ENCODE measurements at places on chromosomes 6 and 20. TPM values are rescaled to one million over a fixed set of nuclear protein-coding genes. Genes with fewer than 3 reads are reported as not detected.

GRCh38 chr6:104750449-104750848 is 109.3 kb downstream of the HACE1 start:
- no peak for DNase-seq
- H3K36me3 ChIP-seq = peaks cover 23% of the 10 kb centered on the region
- H3K27ac ChIP-seq = no peak overlapping the region

DNA sequence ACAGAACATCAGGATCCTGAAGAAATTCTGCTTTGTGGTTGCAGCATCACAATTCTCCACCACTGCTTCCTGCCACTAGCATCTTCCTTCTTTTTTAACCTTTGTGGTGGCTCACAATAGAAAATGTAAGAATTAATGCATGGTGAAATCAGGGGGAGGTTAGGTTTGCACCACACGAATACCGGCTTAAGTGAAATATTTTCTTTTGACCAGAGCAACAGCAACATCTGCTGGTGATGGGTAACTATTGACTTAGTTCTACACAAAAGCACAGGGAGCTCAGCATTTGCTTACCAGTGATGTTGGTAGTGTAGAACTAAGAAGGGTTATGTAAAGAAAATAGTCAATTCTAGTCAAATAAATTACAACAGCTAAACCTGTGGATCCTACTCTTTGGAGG is 280.5 kb downstream of the SYNE1 start:
- no peak for DNase-seq
- H3K27me3 ChIP-seq = no peaks in the 10 kb centered on the region
- H3K36me3 ChIP-seq = peaks cover 16% of the 10 kb centered on the region
- H3K27ac ChIP-seq = no peak overlapping the region
- no peaks in the 10 kb centered on the region for H3K4me1 ChIP-seq

- H3K27me3 ChIP-seq = peaks cover 20% of the 10 kb centered on the region
- no peak for DNase-seq
- H3K36me3 ChIP-seq = peaks cover 1% of the 10 kb centered on the region
Measured at GRCh38 chr20:51425347-51426106, 117.0 kb downstream of the NFATC2 start.

GRCh38 chr6:48834706-48835105 is 628.3 kb downstream of the MMUT start:
- no peaks in the 10 kb centered on the region for H3K36me3 ChIP-seq
- no peak for DNase-seq
- H3K27ac ChIP-seq = no peak overlapping the region
- no peak overlapping the region for H3K4me3 ChIP-seq
- no peaks in the 10 kb centered on the region for H3K27me3 ChIP-seq

GRCh38 chr20:34163307-34163706 is 51.3 kb upstream of the EIF2S2 start:
- peaks cover 1% of the 10 kb centered on the region for H3K4me1 ChIP-seq
- no peak for DNase-seq
- no peak overlapping the region for H3K4me3 ChIP-seq
- H3K27ac ChIP-seq = no peak overlapping the region
- H3K27me3 ChIP-seq = no peaks in the 10 kb centered on the region
- H3K36me3 ChIP-seq = no peaks in the 10 kb centered on the region

DNA sequence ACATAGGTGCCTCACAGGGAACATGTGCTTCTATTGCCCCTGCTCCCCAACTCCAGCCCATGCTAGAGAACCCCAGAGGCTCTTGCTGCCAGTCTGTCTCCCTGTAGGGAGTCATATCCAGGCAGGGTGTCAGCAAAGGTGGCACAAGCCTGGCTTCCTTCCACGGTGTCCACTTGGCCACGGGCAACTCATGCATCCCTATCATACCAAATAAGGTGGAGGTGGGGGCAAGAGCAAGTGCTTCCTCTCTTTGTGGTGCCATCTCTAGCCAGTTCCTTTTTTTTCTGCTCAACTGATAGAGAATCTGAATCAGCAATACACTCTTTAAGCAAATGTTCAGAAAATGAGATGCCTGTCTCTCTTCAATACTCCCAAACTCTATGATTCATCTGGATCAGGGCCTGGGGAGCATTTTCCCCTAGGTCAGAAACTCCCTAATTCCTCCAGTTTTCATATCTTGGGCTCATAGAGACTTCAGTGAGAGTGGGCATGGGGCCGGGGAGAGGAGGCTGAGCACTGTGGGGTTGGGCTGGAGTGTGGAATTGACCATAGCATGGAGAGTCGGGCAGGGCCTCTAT is 105.1 kb upstream of the GPR6 start:
- peaks cover 26% of the 10 kb centered on the region for H3K4me1 ChIP-seq
- H3K27ac ChIP-seq = no peak overlapping the region
- no peaks in the 10 kb centered on the region for H3K27me3 ChIP-seq
- no peak overlapping the region for H3K4me3 ChIP-seq

DNA sequence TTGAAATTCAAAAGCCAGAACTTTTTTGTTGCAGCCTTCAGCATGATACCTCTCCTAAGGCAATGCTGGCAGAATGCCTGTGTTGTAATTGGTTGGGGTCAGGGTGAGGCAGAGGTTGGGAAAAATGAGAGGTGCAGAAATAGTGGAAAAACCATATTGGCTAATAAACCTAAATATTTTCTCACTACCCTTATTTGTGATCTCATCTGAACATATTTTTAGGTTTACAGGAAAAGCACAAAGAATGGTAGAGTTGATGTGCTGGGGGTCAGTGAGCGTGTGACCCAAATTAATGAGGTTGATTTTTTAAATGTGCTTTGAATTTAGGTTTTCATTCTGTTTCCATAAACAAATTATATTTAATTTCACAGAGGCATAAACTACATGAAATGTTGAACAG is 437.3 kb downstream of the HDGFL1 start:
- H3K27me3 ChIP-seq = no peaks in the 10 kb centered on the region
- H3K27ac ChIP-seq = no peak overlapping the region
- H3K36me3 ChIP-seq = no peaks in the 10 kb centered on the region

- peaks cover 5% of the 10 kb centered on the region for H3K27me3 ChIP-seq
- no peaks in the 10 kb centered on the region for H3K36me3 ChIP-seq
- H3K4me3 ChIP-seq = no peak overlapping the region
- peaks cover 16% of the 10 kb centered on the region for H3K4me1 ChIP-seq
- H3K27ac ChIP-seq = no peak overlapping the region
Measured at GRCh38 chr6:11007715-11008608, 36.1 kb downstream of the ELOVL2 start.

DNA sequence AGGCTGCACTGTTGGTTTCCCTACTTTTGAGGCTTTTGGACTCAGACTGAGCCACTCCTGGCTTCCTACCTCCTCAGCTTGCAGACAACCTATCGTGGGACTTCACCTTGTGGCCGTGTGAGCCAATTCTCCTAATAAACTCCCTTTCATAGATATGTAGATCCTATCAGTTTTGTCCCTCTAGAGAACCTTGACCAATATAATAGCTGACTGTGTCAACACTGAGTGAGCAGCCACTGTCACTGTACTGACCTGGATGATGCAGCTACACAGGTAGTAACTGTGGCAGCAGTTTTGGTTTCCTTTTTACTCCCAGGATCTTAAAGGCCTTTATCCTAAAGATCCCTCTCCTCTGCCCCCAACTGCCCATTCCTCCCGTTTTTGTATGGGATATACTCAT is 70.2 kb downstream of the SLC22A3 start:
- no peaks in the 10 kb centered on the region for H3K27me3 ChIP-seq
- no peaks in the 10 kb centered on the region for H3K4me1 ChIP-seq
- no peak overlapping the region for H3K27ac ChIP-seq
- DNase-seq = no peak
- H3K36me3 ChIP-seq = no peaks in the 10 kb centered on the region

DNA sequence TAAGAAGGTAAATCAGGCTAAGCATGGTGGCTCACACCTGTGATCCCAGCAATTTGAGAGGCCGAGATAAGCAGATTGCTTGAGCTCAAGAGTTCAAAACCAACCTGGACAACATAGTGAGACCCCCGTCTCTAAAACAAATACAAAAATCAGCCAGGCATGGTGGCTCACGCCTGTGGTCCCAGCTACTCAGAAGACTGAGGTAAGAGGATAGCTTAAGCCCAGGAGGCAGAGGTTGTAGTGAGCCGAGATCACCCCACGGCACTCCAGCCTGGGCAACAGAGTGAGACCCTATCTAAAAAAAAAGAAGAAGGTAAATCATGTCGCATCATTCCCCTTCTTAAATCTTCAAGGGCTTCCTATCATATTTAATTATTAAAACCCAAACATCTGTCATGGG is 39.0 kb upstream of the PRND start:
- H3K4me1 ChIP-seq = peaks cover 3% of the 10 kb centered on the region
- no peak overlapping the region for H3K4me3 ChIP-seq
- no peak for DNase-seq
- peaks cover 52% of the 10 kb centered on the region for H3K27me3 ChIP-seq
- H3K36me3 ChIP-seq = no peaks in the 10 kb centered on the region

GRCh38 chr6:80438772-80439171 is 332.3 kb downstream of the BCKDHB start:
- no peak overlapping the region for H3K4me3 ChIP-seq
- H3K27me3 ChIP-seq = no peaks in the 10 kb centered on the region
- DNase-seq = no peak

DNA sequence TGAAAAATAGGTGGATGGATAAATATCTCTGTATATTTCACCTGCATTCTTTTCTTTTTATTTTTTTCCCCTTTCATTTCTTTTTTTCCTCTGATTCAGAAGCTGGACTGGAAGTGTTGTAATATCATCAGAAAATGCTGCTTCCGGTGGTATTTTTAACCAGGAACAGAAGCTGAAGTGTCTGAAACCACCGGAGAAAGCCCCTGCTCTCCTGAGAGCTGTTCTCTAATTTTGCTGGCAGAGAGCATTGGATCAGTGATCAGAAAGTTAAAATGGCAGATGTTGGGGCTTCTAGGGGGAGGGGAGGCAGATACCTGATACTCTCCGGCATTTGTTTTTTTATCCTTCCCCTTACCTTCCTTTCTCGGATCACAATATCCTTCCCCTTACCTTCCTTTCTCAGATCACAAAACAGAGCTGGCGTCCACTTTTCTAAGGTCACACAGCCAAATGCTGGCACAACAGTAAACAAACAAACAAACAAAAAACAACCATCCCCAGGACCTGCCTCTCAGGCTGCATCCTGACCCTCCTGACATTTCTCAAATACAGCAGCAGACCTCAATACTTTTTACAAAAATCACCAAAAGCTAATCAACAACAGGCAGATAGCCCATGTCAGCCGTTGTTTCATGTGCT is 143.2 kb upstream of the ZNF217 start:
- H3K27me3 ChIP-seq = no peaks in the 10 kb centered on the region
- DNase-seq = no peak
- H3K4me3 ChIP-seq = peak overlapping the region; percentile 72
- H3K4me1 ChIP-seq = peaks cover 61% of the 10 kb centered on the region
- no peaks in the 10 kb centered on the region for H3K36me3 ChIP-seq

DNA sequence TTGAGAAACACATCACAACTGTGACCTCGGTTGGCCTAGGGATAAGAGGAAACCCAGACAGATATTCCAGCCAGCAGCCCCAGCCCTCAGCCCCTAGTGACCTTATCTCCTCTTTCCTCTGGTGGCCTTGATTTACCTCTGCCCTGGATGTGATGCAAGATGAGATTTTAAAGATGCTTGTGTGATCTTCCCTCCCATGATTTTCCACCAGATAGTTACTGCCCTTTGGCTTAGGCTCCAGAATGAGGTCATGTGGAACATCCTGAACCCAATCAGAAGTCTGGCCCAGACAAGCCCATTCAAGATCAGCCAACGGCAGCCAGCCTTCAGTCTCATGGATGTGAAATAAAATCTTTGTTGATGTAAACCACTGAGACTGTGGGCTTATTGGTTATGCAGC is 104.0 kb downstream of the BANF2 start:
- no peaks in the 10 kb centered on the region for H3K27me3 ChIP-seq
- peaks cover 1% of the 10 kb centered on the region for H3K36me3 ChIP-seq
- peaks cover 4% of the 10 kb centered on the region for H3K4me1 ChIP-seq
- no peak overlapping the region for H3K27ac ChIP-seq
- DNase-seq = no peak
- H3K4me3 ChIP-seq = no peak overlapping the region

GRCh38 chr20:30593572-30593971 is 663.9 kb upstream of the DEFB115 start:
- DNase-seq = no peak
- H3K36me3 ChIP-seq = peaks cover 2% of the 10 kb centered on the region
- no peaks in the 10 kb centered on the region for H3K27me3 ChIP-seq
- H3K27ac ChIP-seq = no peak overlapping the region
- H3K4me3 ChIP-seq = no peak overlapping the region

DNA sequence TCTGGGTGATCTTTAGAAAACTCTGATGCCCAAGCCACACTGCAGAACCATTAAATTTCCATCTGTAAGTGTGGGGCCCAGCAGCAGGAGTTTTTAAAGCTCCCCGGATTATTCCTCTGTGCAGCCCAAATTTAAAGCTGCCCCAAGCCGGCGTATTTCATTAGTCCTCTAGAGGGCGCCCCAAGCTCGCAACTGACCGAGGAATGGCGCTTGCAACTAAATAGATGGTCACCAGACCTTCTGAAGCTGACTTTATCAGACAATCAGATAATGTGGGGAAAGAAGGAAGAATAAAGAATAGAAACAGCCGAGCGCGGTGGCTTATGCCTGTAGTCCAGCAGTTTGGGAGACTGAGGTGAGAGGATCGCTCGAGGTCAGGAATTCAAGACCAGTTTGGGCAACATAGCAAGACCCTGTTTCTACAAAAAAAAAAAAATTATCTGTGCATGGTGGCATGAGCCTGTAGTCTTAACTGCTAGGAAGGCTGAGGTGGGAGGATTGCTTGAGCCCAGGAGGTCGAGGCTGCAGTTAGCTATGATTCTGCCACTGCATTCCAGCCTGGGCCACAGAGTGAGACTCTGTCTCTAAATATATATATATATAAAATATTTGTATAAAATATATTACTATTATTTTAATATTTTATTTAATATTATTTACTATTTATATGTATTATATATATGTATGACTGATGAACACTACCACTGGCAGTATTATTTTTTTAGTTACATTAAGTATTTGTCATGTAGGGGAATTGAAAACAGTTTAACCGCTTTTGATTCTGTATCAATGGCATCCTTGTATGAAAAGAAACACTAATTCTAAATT is 56.0 kb downstream of the OTOR start:
- H3K27ac ChIP-seq = no peak overlapping the region
- H3K4me1 ChIP-seq = no peaks in the 10 kb centered on the region
- no peaks in the 10 kb centered on the region for H3K36me3 ChIP-seq
- peak; percentile 54 for DNase-seq
- H3K27me3 ChIP-seq = peaks cover 72% of the 10 kb centered on the region

AGPAT1 gene
- total RNA-seq = 94.1 TPM

COL21A1 gene
- 20.5 TPM for total RNA-seq

CRISP3 gene
- total RNA-seq = not detected

SLC22A2 gene
- total RNA-seq = not detected
